Vagina (tissue), 2 donors: ENCODE measurements at places on chromosomes 12 and 14. TPM values are rescaled to one million over a fixed set of nuclear protein-coding genes. Genes with fewer than 3 reads are reported as not detected.

DNA sequence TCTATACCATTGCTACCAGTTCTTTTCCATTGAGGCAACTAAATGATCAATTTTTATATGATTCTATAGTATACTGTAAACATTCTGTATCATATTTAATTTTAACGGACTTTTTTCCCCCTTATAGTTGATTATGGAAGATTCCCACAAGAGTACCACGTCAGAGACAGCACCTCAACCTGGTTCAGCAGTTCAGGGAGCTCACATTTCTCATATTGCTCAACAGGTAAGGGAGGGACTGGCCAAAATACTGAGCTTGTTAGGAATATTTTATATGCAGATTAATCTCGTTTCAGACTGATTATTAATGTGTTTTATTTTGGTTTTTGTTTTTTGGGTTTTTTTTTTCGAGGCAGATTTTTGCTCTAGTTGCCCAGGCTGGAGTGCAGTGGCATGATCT lies 16.1 kb downstream of the ATF1 start:
- DNase-seq = no peak

DNA sequence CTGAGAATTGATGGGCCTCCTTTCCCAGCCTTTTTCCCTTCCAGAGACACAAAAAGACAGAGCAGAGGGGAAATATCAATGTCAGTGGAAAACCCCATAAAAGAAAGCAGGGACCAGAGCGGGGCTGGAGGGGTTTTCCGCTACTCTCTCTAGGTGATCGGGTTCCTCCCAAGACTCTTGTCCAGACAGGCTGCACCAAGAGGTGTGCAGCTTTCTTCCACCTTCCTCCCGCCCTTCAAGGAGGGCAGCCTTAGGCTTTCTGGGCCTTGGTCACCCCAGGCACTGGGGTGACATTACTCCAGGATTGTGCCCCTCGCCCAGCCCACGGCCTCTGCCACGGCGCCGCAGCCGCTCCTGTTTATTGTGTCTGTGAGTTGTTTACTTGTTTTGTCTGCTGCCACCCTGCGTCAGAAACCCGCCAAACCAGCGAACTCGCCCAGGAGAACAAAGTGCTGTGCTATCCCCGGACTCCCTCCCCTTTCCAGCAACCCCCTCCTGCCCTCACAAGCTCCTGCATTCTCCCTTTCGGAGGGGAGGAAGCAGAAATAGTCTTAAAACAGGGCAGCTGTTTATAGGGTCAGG lies 6.7 kb upstream of the HOXC6 start:
- DNase-seq = no peak

DNA sequence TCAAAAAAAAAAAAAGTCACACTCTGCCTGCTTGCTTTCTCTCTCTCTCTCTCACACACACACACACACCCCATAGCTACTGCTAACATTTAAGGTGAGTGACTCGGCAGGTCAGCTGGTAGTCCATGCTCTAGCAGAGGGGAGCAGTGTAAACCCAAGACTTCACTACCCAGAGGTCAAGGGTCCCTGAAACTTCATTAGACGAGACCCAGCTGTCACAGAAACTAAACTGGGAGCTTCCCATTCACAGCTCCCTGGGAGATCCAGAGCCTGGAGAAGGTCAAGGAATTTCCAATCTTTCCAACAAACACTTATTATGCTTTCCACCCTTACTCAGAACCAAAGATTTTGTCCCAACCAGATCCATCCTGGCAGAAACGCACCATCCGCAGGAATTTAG lies 33.2 kb downstream of the CKAP4 start:
- no peak for DNase-seq

Gene NFATC4
- total RNA-seq = 47.9 TPM

- DNase-seq = no peak
These were observed 62.9 kb upstream of the PSMA6 start for GRCh38 chr14:35229084-35229791.

Gene TMTC3
- 14.2 TPM for total RNA-seq

GRCh38 chr12:132563911-132564310 lies 46.5 kb downstream of the LRCOL1 start:
- DNase-seq = no peak

DNA sequence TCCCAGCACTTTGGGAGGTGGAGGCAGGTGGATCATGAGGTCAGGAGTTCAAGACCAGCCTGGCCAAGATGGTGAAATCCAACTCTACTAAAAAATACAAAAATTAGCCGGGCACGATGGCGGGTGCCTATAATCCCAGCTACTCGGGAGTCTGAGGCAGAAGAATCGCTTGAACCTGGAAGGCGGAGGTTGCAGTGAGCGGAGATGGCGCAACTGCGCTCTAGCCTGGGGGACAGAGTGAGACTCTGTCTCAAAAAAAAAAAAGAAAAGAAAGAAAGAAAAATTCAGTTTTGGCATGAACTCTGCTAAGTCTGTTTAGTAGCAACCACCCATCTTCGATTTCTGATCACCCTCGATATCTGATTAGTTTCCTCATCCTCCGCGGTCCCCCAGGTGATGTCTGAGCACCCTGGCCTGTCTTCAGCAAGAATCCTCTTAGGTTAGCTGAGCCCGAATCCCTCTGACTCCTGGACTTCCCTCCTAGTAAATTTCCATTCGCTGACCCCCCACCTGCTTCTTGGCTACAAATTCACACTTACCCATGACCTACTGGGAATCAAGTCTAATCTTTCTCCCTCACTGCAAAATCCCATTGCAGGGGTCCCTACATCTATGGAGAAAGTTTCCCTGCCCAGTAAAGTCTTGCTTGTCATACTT lies 879 bp upstream of the HSPB8 start:
- DNase-seq = no peak

GRCh38 chr14:79062226-79062625 lies 892.1 kb downstream of the NRXN3 start:
- no peak for DNase-seq

GRCh38 chr12:47033081-47033480 lies 46.3 kb upstream of the PCED1B start:
- no peak for DNase-seq

- no peak for DNase-seq
These were observed 35.2 kb upstream of the TXNRD1 start for GRCh38 chr12:104180374-104180773.

Gene TPPP2
- total RNA-seq = not detected

GRCh38 chr14:29062466-29062865 lies 295.9 kb downstream of the FOXG1 start:
- DNase-seq = no peak

GRCh38 chr14:69154779-69155178 lies 1.9 kb upstream of the DCAF5 start:
- DNase-seq = no peak

DNA sequence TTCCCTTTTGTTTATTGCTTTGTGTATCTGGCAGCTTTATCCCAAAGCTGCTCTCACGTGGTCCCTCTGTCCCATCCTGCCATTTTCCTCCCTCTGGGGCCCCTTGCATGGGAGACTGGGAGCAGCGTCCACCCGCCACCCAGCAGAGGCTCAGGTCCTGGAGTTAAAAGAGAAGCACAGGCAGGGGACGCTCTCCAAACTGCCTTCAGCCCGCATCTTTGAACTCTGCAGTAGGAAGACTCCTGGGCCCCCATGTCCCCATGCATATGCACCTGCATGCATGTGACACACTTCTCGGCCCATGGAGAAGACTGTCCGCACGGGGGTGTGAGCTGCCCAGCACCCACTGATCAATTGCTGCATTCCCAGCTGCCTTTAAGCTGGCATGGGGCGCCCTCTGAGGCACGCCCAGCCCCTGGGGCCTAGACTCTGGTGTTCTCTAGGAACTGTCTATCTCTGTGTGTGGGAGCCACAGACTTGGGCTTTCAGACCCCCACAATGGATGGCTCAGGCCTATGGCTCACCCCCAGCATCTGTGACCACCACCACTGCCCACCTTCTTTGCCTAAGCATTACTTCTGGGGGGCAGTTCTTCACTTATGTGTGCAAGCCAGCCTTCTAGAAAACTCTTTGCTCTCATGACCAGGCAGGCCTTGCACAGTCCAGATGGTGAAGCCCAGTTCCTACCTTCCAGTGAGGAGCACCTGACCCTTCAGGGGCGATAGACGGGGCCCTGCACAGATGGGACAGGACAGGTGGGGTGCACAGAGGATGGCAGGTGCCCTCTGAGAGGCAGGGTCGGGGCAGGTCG lies 96.1 kb upstream of the DIO3 start:
- peak; percentile 90 for DNase-seq

Gene SSPN
- total RNA-seq = 44.7 TPM

Gene LRP1
- 477 TPM for total RNA-seq

Gene KLRD1
- 4.4 TPM for total RNA-seq

Gene PLEKHG7
- not detected for total RNA-seq

GRCh38 chr12:114625294-114625851 lies 58.6 kb downstream of the TBX3 start:
- no peak for DNase-seq

Gene A2M
- 274 TPM for total RNA-seq

- no peak for DNase-seq
These were observed 513.0 kb downstream of the TMEM121 start for GRCh38 chr14:106039400-106039799.

- DNase-seq = no peak
These were observed 579 bp upstream of the BLOC1S1 start for GRCh38 chr12:55715169-55715764.

- no peak for DNase-seq
These were observed 4.8 kb upstream of the ING4 start for GRCh38 chr12:6667559-6668210.

GRCh38 chr12:26939953-26940352 lies 1.7 kb downstream of the FGFR1OP2 start:
- no peak for DNase-seq

Gene HNF1A
- total RNA-seq = not detected

DNA sequence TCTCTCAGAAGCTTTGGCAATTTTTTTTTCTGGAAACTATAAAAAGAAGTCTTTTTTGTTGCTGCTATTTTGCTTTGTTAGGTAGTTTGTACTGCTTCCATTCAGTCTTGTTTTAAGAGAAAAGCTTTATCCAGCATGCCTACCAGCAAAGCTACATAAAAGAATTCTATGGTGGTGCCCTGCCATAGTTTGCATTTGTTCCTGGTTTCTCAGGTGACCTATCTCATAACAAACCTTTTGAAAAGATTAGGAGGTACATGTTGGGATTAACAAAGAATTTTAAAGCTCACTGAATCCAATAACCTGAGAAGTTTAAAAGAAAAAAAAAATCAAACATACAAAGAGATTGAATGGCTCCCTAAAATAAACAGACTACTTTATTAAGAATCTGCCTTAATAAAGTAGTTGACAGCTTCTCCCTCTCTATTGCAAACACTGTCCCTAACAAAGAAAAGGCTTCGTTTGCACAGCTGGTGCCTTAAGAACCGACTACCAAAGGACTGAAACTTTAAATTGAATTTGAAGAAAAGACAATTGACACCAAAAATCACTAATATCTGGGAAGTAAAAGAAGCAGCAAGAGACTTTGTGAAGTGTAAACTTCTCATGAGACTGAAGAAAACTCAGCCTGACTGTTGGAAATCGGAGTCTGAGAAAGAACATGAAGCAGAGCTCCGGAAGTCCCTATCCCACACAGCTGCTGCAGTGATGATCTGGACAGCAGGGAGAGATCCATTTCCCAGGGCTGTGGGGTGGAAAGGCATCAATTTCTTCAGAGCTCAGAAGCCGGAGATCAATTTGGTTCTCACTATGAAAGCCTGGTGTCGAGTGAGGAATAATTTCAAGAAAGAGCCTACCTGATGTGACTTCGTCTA lies 102.7 kb upstream of the PLEKHA5 start:
- DNase-seq = no peak

DNA sequence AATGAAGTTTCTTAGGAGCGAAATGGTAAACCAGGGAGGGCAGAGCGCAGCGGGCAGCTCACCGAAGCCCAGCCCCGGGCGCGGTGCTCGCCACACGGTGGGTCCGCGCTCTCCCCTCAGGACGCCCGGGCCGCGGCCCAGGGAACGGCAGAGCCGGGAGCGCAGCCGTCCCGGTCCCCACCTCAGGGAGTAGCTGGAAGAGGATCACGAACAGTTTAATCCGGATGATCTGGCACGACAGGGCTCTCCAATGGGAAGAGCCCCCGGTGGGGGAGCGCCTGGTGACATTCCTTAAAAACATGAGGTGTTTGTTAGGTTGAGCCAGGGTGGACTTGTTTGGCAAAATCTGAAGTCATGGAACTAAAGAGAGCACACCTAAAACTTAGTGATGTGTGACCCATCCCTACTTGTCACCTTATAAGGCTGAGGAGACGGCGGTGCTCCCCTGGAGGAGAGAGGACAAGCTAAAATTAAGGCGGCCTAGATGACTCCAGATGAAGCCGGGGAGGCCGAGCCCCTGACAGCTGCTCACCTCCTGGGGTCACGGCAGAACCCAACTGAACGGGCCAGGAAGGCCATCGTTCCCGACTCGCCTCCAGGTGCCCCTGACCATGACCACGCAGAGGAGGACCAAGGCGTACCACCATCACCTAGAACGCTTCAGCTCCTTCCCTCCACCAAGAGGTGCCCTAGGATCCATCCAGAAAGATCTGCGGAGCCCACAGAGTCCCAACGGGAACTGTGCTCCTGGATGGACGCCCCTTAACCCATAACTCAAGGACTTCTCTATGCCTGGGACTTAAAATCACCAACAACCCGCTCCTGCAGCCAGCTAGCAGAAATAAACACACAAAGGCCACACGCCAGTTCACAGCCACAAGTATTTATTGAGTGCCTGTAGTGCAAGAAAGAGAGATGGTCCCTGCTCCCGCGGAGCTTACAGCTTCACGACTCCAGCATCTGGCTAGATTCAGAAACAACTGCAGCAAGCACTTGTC lies 866 bp upstream of the PITPNM2 start:
- no peak for DNase-seq

Gene MNAT1
- 38.1 TPM for total RNA-seq

GRCh38 chr12:49930515-49931288 lies 19.8 kb upstream of the AQP2 start:
- no peak for DNase-seq

GRCh38 chr12:47987411-47988072 lies 16.7 kb downstream of the COL2A1 start:
- no peak for DNase-seq

DNA sequence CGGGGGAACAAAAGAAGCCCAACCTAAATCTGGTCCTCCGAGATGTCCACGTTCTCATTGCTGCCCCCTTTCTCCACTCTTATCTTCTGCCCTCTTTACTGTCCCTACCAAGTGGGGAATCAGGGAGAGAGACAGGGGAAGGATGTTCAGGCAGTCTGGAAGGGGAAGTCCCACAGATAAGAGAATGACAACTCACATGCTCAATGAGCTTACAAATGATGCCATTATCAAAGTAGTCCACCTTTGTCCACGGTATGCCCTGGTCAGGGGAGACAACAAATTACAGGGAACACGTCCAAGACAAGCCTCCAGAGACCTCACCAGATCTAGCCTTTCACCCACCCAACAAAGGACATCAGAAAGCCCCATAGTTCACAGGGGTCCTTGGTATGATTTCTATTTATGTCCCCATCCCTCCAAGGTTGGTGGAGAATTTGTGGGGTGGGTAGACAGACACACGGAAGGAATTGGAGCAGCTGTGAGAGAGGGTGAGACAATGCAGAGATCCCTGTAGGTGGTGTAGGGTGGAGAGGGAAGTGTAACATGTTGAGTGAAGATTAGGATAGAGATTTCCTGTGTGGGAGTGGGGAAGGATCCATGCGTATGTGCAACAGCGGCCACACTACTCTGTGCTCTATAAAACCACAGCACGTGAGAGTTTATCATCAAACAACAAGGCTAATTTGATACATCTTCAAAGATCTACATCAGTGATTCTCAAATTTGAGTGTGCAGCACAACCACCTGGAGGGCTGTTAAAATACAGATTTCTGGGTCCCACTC lies 10.7 kb downstream of the MYO1A start:
- no peak for DNase-seq

GRCh38 chr12:42143452-42144157 lies 1.1 kb downstream of the GXYLT1 start:
- DNase-seq = no peak

- no peak for DNase-seq
These were observed 40.8 kb downstream of the CCDC88C start for GRCh38 chr14:91376547-91377477.
